Inflammatory macrophage treated with lipopolysaccharide for 1 hour (primary cell): ENCODE measurements at places on chromosomes 7 and 10.
A peak's percentile ranks its signal among the peaks of the same experiment; 100 is the strongest.

GRCh38 chr7:108770981-108771745, 201.5 kb downstream of the DNAJB9 start:
- DNase-seq: no peak

DNA sequence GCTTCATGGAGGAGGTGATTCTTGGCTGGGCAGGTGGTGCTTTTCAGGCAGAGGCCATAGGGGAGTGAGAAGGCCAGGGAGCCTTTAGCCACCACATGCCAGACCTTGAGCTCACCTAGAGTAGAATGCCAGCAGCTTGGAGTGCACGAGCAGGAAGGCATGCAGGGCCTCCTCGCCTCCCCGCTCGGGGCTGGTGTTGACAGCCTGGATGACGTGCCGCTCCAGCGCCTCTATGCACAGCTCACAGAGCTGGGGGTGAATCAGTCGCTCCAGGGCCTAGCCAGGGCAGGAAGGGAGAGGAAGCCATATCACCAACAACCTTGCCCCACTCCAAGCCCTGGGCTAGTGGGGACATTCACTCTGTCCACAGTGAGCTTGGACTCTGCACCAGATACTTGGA, 15.7 kb downstream of the HPS1 start:
- no peak for DNase-seq

- no peak for DNase-seq
Observed at GRCh38 chr10:110724937-110725336, 80.8 kb downstream of the RBM20 start.

DNA sequence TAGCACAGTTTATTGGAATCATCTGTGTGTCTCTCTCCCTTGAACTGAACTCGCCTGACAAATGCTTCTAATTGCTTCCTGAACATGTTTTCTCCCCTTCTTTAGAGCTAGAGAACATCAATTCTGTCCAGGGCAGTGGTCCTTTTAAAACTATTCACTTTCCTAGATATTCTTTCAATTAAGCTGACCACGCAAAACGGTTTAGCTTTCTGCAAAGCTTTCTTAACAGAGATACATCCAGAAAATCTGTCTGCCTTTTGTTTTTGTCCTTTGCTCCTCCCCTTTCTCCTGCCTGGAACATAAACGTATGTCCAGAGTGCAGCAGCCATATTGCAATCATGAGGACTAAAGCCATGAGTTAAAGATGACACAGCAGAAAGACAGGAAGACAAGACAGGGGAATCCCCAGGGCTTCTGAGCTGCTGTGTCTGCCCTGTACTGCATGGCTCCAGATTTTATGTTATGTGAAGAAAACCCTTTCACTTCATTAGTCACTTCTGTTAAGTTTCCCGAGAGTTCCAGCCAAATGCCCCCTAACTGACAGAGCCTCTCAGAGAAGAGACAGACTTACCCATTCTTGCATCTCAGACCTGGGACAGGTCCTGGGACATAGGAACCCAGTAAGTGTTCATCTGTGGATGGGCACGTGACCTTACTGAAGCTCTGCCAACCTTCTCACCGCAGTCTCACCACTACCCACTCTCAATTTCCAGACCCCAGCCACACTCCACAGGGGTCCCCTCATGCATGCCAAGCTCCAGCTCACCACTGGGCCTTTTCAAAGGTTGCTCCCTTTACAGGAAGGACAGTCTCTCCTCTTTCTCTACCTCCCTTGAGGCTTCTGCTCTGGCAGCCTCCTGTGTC, 35.0 kb upstream of the CPXM2 start:
- peak; percentile 20 for DNase-seq

- no peak for DNase-seq
Observed at GRCh38 chr7:2049111-2049781, 183.5 kb downstream of the MAD1L1 start.

DNA sequence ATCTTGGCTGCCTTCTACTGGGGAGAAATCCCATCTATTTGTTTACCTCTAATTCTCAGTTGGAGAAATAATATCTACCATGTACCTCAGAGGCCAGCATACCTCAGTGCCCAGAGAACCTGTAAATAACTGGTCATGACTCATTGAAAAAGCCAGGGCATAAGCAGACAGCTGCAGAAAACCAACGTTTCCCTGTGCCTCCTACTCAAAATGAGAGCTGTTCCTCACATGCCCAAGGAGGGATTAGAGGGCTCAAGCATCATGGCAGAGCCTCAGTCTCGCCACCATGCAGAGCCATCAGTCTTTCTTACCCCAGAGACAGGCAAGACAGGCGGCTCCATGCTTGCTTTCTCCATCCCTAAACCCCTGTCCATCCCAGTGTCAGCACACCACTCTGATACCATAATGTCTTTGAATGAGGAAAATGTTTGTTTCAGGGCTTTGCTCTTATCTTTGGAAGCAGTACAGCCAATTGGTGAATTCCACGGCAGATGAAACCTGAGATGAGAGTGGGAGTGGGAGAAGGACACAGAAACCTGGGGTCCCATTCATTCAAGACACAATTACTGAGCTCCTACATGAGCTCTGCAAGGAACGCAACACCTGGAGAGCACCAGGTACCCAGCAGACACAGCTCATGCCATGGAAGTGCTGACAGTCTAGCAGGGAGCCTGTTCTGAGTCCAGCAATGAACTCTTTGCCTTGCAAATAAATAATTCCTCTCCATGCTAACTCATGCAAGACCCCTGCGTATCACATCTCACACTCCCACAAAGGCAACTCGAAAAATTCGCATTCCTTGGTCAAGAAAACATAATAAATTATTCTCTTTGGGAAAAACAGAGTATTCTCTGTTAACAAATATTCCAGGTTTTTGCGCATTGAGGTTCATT, 21.1 kb downstream of the PON1 start:
- DNase-seq: no peak

GRCh38 chr7:7148798-7149481, 33.4 kb upstream of the C1GALT1 start:
- no peak for DNase-seq

- DNase-seq: no peak
Observed at GRCh38 chr7:86411814-86412213, 231.9 kb upstream of the GRM3 start.

DNA sequence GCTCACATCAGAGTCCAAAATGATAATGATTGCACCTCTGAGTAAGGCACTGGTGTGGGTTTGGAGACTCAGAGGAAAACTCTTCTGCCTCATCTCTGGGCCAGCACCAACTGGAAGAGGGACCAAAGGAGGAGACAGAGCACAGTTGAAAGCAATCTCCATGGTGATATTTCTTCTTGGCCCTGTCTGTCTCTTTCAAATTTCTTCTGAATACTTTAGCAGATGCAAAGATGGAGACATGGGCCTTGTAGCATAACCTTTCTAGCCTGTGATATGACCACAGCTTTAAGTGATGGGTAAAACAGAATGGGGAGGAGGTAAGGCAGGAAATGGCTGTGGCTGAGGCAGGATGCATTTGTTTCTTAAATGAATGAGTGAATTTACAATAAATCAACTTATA, 12.2 kb upstream of the GIMAP7 start:
- DNase-seq: no peak

GRCh38 chr7:2255145-2256139, 13.4 kb downstream of the NUDT1 start:
- DNase-seq: no peak
